Urinary bladder (tissue), 4 donors: ENCODE measurements at places on chromosomes 6 and 20.

DNA sequence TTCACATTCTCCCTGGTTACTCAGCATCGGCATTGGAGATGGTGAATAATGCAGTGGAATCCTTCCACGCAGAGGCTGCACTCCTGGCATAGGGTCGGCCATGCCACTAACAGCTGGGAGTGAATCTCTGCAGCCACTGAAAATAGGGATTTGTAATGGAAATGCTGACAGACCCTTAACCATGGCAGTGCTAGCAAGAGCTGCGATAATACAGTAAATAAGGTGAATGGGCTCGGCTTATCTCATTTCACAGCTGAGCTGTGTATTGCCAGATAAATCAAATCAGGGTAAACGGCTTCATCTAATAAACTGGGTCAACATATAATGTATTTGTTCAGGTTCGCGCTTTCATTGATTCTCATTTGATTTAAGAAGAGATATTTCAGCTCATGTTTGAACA lies 156.8 kb downstream of the SLC35B3 start:
- DNase-seq = no peak

DNA sequence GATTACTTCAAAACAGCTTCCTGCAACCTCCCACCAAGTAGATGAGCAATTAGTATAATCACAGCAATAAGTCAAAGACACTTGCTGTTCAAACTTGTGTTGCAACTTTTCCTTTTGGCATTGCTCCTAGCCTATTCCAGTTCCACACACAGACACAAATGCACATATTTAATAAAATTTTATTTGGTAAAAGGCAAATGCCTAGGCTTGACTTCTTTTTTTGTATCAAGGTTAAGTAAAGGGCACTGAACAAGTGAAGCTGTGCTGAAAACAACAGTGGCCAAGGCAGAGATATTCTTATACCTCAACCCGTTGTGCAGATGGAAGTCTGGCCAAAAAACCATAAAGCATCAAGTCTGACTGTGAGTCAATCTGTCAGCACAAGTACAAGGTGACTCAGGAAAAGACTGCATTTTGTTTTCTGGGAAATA lies 708.4 kb upstream of the CITED2 start:
- DNase-seq = no peak

DNA sequence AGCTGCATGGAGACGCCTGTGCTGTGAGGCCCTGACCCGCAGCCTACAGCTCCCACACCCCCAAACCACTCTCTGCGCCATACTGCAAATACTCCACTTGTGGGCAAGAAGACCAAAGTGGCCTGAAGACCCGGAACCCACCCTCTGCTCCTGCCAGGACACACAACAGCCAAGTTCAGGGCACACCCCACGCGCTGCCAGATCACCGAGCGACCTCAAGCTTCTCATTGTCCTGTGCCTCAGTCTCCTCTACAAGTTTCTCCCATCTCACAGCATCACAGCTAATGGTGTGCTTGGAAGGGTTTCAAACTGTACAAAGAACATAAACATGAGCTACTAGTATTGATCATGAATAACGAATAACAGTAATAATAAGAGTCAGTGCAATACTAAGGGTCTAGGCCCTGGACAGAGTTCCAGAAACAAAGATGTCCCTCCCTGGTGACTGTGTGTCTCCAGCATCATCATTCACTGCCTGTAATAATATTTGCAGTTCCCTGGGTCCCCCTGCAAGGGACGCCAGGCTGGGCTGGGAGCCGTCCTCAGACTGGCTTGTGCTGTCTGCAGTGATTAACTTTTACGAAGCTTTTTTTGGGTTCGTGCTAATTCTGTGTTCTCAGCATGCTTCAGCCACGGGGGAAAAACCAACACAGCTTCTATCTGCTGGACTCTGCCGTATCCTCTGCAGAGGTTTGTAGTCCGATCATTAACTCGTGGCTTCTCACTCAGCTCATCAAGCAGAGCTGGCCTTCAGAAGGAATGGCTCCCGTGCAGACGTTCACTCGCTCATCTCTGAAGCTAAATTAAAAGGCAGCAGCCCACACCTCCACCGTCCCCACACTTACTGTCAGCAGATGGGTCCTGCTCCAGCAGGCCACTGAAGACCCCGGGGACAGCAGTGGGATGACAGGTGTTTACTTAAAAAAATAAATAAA lies 81.6 kb upstream of the MPC1 start:
- no peak for DNase-seq

DNA sequence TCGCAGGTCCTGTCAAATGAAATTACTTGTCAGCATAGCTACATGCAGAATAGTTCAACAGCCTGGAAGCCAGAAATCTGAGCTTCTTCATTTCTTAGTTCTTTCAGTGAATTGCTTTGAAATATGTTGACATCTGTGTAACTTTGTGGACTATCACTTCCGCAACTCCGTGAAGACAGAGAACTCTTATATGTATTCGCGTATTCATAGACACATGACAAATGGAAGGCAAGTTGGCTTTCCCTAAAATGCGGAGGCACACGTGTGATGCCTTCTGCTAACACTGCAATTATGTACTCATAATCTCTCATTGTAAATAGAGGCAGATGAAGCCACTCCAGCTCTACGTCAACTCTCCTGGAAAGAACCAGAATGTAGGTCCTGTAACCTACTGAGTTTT lies 701.5 kb downstream of the PRKN start:
- no peak for DNase-seq

- DNase-seq = no peak
These were observed 392.4 kb downstream of the QKI start for GRCh38 chr6:163806755-163807499.

DNA sequence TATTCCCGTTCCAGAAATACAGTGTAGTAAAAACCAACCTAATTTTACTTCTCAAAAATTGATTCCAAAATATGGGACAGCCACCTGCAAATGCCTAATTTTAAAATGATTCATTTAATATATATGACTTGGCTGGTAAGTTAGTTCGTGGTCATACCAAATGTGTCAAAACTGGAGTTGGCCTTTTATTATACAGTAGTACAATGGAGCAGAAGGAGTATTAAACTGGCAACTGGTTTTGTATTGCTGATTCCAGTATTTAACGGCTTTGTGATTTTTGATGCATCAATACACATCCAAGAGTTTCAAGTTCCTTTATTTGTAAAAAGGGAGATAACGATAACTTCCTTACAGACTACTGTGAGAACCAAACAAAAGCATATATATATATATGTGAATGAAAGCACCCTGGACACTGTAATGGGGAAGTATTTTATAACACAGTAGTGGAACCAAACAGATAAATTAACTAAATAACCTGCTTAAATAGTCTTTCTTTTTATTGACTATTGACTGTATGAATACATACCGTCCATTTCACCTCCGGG lies 24.8 kb downstream of the SAMHD1 start:
- DNase-seq = no peak

GRCh38 chr6:64520050-64520449 lies 884.4 kb downstream of the PHF3 start:
- DNase-seq = no peak

DNA sequence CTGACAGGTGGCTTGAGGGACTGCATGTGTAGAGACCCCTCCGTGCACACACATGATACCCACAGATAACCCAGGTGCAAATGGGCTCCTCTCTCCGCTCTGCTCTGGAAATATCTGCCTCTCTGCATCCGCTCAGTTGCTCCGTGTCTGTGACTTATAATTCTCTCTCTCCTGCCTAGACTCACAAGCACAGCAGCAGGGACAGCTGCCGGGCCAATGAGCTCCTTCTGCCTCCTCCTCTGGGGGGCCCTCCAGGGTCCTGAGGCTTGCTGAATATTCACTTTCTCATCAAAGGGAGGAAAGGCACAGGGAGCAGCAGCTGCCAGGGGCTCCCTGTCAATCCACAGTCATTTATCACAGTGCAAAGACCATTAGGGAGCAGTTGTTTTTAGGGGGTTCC lies 24.1 kb downstream of the LRFN2 start:
- no peak for DNase-seq

GRCh38 chr6:71414486-71414885 lies 125.9 kb downstream of the OGFRL1 start:
- DNase-seq = no peak

DNA sequence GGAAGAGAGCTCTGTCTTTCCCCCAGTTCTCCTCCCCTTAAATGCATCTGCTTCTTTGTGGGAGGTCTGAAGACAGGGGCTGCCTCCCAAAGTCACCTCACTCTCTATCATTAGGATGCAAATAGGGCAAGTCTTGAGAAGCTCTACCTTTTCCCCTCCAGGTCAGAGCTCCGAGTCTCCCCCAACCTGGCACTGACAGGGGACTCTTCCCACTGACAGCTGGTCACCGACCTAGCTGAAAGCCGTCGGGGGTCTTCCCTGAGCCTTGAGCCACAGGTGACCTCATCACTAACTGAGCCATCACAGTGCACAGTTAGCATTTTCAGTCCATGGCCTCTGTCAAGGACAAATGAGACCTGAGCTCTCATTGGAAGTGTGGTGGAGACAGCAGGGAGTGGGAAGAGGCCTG lies 386.7 kb downstream of the HACE1 start:
- no peak for DNase-seq

GRCh38 chr6:102686461-102686860 lies 1293.0 kb downstream of the GRIK2 start:
- no peak for DNase-seq

DNA sequence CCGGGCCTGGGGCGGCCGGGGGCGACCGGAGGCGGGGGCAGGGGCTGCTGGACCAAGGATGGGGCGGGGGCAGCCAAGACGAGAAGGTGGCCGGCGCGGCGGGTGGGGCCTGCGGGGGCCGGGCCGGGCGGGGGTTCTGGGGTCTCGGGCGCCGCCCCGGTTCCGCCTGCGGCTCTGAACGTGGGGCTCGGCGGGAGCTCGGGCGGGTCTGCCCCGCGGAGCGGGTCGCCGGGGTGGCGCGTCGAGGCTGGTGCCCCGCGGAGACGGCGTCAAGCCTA lies 204 bp downstream of the ADRM1 start:
- no peak for DNase-seq

GRCh38 chr6:24720604-24721460 lies 1.9 kb upstream of the C6orf62 start:
- peak; percentile 100 for DNase-seq

GRCh38 chr6:33075208-33075567 lies 602 bp upstream of the HLA-DPB1 start:
- no peak for DNase-seq

GRCh38 chr20:1894951-1895673 lies at the start of gene SIRPA:
TSS of gene SIRPA (plus strand) at chr20:1895407. CDS start at chr20:1895448, 41 bp downstream.
- no peak for DNase-seq

DNA sequence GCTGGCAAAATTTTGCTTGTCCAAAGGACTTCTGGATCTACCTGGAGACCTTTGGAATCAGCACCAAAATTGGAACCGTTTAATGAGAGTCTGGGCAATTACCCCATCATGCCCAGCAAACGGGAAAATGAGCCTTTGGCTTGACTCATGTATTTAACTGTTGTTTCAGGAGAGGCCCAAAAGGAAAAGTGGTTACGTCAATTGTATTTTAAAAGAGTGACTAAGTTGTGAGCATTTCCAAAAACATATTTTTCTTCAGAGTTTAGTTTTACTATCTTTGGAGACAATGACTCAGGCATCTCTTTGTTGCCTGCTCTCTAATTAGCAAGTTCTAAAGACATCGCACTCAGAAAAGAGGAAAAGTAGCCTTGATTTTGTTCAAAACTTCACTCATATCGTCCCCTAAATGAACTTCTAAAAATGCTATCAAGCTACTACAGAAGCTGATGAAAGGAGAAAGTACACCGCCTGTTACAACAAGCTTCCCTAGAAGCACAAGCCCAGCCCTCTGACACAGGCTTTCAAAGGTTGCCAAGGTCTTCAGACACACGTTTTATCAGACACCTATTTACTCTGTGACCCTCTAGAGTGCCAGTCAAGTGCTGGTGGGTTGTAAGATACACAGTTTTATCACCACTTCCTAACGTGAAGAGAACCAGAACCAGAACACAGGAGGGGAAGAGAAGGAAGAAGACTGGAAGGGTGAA lies 146.2 kb downstream of the TBX18 start:
- DNase-seq = no peak

DNA sequence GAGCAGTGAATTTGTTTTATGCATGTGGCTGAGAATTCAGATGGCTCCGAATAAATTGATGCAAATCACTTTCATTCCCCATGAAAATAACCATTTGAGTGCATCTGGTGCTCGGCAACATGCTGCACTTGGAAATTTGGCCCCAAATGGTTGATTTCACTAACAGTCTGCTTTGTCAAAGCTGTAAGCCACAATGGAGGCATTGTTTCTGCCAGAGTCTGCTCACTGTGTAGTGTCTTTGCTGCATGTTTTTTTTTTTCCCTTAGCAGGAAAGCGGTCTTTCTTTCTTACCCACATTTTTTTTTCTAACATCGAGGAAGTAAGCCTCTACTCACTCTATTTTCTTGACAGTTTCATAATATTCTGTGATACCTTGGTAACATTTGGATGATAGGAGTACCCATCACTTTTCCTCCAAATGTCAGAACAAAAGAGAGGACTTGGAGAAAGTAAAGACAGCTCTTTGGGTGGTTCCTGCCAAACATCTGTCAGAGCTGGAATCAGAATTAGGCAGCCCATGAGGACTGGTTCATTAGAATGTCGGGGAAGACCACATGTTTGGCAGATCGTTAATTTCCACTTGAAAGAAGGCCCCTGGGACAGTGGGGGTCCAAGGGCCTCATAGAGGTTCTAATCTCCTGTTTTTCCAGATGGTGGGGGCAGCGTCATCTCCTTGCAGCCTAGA lies 149.5 kb downstream of the DOK5 start:
- no peak for DNase-seq

GRCh38 chr6:130489514-130489913 lies 123.7 kb downstream of the TMEM200A start:
- no peak for DNase-seq

GRCh38 chr6:129359811-129360681 lies 349.9 kb downstream of the ARHGAP18 start:
- DNase-seq = no peak

- DNase-seq = no peak
These were observed 41.9 kb upstream of the HMGA1 start for GRCh38 chr6:34194772-34195171.

DNA sequence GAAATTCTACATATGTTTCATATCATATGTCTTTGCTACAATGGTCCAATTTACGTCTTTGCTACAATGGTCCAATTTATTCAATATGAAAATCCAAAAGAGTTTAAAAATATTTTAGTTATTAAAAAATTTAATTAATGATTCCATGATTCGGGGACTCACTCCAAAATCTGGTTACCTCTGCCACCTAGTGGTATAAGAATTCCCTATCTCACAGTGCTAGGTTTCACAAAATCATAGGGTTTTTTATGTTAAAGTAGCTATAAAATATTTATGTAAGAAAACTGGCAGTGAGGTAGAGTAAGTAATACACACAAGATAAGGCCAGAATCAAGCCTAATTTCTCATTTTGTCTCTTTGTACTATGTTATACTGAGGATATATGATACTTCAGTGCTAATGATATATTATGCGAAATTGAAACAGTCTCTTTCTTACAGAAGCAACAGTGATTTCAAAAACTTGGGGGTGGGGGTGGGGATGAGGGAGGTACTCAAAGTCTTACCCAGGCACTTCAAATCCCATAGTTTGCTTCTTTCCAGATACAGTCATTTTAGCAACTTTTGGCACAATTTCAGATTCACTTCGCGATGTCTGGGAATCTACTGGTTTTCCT lies 52.3 kb downstream of the HBS1L start:
- no peak for DNase-seq

- peak; percentile 62 for DNase-seq
These were observed 112.0 kb downstream of the BACH2 start for GRCh38 chr6:90184334-90185298.

- no peak for DNase-seq
These were observed 33.8 kb downstream of the FRMD1 start for GRCh38 chr6:168045141-168045691.
